ENCODE measurements at places on chromosomes 4 and X.

DNA sequence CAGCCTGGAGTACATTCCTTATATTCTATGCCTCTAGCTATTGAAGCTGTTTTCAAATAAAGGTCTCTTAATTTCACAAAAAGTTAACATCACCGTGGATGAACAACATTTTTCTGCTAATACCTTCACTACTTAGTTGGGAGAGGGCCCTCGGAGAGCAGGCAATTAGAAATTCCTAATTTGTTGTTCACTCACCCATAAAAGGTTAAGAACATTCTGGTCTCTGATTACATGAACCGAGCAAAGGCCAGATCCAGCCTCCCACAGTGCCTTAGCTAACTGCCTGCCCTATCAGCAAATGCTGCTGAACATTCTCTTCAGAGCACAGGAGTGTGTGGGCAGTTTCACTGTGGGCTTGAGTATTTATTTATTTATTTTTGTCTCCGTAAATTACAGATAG, 36.0 kb upstream of the TTC29 start:
- DNase-seq: no peak

DNA sequence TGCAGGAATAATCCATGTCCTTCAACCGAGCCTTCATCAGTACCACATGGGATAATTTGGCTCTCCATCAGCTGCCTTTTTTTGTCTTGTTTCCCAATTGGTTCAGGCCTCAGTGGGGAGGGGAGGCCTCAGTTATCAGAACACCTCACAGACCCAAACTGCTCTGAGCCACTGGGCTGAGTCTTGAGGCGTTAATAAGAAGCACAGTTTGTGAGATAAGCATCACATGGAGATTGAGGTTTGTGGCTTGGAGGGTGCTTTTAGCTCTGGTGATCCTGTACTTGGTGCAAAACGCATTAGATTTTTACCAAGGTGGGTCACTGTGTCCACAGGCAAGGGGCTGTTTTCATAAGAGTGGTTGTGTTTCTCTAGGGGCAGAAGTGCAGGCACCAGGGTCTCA, 82.8 kb upstream of the HPF1 start:
- DNase-seq: no peak

DNA sequence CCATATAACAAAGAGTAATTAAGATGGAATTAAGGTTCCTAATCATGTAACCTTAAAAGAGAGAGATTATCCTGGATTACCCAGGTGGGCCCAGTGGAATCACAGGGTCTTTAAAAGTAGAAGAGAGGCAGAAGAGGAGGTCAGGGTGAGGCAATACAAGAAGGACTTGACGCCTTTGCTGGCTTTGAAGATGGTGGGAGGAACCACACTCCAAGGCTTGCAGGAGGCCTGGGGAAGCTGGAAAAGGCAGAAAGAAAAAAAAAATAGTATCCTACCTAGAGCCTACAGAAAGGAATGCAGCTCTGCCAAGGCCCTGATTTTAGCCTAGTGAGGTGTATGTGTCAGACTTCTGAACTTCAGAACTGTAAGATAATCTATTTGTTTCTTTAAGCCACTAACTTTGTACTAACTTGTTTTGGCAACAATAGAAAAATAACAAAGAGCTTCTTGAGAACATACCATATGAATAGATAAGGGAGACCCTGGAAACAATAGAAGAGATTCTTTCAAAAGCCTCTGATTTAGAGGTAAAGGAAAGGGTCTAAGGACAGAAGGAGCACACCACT, 229.9 kb upstream of the TTC29 start:
- no peak for DNase-seq

DNA sequence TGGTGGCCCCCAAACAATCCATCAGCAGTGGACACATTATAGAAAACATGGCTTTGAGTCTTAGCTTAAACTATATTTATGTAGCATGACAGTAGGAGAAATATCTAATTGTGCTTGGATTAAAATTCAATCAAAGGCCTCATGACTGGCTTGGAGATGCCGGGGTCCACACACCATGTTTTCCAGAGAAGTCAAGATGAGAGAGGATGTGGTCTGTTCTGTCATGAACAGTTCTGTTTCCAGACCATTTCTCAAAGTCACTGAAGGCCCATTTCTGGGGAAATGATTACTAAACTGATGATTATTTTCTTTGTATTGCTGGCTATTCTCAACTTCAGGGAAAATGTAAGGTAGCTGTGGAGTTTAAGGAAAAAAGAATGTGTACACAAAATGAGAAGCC, 76.3 kb downstream of the C4orf51 start:
- no peak for DNase-seq

DNA sequence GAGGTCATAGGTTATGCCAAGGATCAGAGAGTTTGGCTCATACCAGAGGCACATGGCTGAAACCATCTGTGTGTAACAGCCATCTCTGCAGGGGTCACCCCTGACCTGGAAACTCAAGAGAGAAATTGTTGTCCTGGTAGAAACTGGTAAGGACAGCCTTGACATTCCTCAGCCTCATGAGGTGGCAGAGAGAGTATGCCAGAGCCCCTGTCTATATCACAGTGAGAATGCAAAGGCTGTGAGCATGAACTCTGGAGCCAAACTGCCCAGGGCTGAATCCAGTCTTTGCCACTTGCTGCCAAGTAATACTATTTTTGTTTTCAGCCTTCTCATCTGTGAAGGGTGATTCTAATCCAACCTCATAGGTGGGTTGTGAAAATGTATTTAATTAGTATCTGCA, 37.1 kb upstream of the CCDC149 start:
- DNase-seq: no peak

GRCh38 chrX:130079824-130080406, 30.4 kb downstream of the ELF4 start:
- peak; percentile 48 for DNase-seq

GRCh38 chrX:113759422-113759821, 824.5 kb upstream of the HTR2C start:
- DNase-seq: no peak

- DNase-seq: no peak
Measured at GRCh38 chr4:70667740-70668535, 1.6 kb upstream of the JCHAIN start.

DNA sequence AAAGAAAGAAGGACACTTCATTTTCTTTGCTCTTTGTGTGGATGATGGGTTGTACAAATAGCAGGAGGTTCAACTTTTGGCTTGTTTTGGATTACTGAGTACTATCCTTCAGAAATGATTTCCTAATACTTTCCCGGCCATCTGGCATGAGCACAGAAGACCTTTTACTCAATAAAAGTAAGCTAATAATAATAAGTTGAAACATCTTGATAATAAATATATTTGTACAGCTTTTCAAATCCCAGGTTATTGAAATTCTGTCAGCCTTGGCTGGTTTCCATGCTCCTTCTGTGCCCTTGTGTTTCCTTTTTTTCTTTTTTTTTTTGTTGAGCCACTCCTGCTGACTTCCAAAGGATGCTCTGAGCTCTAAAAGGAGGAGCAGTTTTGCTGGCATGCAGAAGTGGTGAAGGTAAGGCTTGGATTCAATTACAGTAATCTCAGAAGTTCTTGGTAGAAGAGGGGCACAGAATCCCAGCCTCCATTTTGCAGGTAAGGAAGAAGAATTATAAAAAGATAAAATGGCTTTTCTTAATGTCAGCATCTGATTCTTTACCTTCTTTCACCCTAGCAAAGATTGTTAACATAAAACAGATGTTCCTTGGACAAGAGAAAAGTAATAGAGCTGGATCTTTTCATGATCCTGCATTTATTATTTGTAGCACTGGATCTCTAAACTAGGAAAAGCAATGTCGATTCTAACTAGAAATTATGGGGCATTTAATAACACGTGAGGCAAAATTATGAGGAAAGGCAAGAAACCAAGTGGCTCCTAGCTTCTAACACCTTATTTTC, 31.9 kb downstream of the REPS2 start:
- DNase-seq: no peak

GRCh38 chrX:275476-275966, 5.7 kb upstream of the PLCXD1 start:
- no peak for DNase-seq

DNA sequence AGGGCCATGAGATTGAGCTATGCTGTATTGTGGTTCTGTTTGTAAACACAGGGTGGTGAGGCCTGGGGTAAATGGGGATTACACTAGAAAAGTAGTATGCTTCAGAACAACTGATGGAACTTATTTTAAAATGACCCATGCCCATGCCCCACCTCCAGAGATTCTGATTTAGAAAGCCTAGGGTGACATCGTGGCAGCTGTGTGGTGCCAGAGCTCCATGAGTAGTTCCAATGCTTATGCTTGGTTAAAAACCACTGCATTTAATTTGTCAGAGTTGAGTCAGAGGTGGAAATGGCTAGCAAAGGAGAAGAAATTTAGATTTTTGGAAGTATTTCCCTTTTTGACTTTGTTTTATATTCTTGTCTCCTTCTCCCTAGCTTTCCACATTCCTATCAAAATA, 63.4 kb upstream of the PDE5A start:
- no peak for DNase-seq

- DNase-seq: peak; percentile 70
Measured at GRCh38 chr4:185183622-185184281, 20.0 kb downstream of the CFAP97 start.

DNA sequence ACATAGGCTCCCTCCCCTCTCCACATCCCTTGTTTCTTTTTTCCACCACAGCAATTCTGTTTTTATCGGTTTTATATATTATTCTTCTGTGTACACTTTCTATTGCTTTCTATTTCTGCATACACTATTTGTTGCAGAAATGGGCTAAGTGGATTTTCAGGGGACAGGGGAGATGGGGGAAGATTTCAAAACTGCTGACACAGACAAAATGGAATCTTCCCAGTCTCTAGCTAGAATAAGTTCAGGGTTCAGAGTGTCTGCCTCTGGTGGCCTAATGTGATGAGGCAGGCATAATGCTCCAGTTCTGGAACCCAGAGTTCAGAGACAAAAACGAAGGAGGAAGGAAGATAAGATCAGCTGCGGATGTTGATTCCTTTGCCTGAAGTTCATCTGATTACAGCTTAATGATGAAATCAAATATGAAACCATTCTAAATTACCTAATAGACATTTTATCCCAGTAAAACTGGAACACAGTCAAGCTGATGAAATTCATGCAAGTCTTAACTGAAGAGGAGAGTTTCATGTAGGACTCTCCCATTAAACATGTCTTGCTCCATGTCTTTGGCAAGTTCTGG, 447.1 kb downstream of the AFF2 start:
- no peak for DNase-seq

- DNase-seq: no peak
Measured at GRCh38 chr4:13171292-13172057, 312.7 kb downstream of the RAB28 start.

DNA sequence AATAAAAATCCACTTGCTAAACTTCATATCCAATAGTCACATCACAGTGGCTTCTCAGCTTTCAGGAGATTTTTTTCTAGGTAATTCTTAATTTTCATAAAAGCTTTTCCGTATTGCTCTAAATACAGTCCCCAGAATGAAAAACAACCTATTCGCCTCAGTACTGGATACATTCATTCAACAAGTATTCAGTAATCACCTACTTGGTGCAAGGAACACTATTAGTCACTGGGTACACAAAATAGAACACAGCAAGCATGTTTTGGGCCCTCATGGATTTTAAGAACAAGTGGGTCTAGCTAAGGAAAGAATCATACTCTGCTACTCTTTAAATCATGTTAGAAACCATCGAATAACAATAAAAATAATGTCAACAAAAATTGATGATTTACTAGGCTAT, 2.8 kb upstream of the BEX3 start:
- DNase-seq: no peak

DNA sequence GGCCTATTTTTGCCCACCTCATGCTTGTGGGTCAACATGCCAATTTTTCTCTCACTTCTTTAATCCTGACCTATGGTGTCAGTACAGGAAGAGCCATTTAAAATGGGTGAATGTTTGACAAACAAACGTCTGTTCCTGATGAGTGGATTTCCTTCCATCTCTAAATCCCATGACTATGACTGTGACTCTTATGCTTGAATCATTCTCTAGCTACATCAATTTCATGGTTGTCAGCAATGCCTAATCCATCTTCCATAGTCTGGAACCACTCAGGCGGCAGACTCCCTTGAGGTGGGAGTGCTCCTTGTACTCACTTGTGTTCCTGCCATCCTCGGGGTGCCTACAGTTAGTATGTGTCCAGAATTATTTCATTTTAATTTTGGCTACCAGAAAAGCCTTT, 194.9 kb upstream of the RPS6KA3 start:
- DNase-seq: no peak

DNA sequence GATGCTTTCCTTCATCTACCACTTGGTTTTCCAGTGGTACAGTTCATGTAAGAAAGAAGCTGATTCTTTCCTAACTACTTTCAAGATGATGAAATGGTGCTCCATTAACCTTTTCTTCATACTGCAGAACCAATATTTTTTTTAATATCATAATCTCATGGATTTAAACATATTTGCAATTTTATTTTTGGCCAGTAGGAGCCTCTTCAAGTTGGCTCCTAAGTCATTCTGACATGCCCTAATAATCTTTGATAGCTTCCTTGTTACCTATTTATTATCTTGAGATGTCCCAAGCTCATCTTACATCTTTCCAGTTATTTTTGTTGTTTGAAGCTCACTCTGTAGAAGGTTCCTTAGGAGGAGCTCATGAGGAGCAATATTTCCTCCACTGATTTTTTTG, 170.2 kb downstream of the APBB2 start:
- DNase-seq: no peak

- no peak for DNase-seq
Measured at GRCh38 chr4:144583658-144584057, 62.3 kb upstream of the HHIP start.

DNA sequence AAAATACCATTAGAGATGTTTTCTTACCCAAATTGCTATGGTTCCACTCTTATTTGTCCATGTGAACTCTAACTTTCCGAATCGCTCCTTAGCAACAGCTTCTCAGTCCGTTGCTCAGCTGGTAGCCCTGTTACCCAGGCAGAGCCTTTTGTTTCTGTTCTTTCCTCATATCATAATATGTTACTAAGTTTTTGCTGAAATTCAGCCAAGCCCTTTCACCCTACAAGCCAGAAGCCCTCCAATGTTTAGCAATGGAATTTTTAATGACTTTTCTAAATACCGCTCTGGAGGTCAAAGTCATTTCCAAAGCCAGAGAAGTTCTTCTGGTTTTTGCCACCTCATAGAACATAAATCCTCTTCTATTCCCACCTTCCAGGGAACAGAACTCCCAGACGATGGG, 1029.5 kb downstream of the C4orf33 start:
- DNase-seq: no peak

- DNase-seq: no peak
Measured at GRCh38 chr4:85681921-85682320, 207.0 kb downstream of the ARHGAP24 start.

- DNase-seq: no peak
Measured at GRCh38 chrX:142686653-142687283, 339.0 kb upstream of the SPANXN4 start.

GRCh38 chrX:132331000-132331399, 111.8 kb upstream of the RAP2C start:
- DNase-seq: no peak

GRCh38 chr4:38106311-38106710, 146.1 kb downstream of the PTTG2 start:
- DNase-seq: no peak

DNA sequence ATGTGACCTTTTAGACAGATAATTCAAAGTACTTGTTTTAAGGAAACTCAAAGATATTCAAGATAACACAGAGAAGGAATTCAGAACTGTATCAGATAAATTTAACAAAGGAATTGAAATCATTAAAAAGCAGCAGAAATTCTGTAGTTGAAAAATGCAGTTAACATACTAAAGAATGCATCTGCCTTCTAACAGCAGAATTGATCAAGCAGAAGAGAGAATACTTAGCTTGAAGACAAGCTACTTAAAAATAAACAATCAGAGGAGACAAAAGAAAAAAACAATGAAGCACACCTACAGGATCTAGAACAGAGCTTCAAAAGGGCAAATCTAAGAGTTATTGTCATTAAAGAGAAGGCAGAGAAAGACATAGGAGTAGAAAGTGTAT, 123.0 kb upstream of the TET2 start:
- no peak for DNase-seq
